ENCODE measurements at places on chromosomes 1 and 21.

GRCh38 chr1:245648749-245649522 is 494.2 kb downstream of the KIF26B start:
- peaks cover 4% of the 10 kb centered on the region for H3K27me3 ChIP-seq
- H3K27ac ChIP-seq, result no peak overlapping the region
- H3K4me1 ChIP-seq, result peaks cover 30% of the 10 kb centered on the region
- no peak overlapping the region for H3K4me3 ChIP-seq

GRCh38 chr1:19457607-19458006 is 27.7 kb downstream of the CAPZB start:
- peaks cover 45% of the 10 kb centered on the region for H3K4me1 ChIP-seq
- no peaks in the 10 kb centered on the region for H3K27me3 ChIP-seq
- H3K27ac ChIP-seq, result no peak overlapping the region
- H3K36me3 ChIP-seq, result no peaks in the 10 kb centered on the region
- H3K4me3 ChIP-seq, result peak overlapping the region; percentile 51

DNA sequence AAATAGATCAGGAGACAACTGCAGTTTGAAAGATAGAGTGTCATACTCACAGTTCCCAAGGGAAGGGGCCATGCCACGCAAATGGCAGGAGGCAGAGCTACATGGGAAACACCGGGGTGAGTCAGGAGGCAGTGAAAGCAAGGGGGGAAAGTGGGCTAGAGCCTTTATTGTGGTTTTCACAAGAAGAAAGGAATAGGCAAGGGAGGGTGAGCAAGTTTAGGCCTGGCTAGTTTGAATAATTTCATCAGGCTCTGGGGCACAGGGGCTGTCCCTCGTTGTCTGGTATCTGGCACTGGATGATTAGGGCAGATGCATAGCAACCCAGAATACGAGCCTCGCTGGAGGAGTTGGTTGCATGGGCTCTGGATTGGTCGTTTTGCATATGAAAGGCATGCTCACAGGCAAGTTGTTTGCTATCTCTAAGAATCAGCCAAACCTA is 17.0 kb upstream of the ITLN2 start:
- H3K4me1 ChIP-seq, result no peaks in the 10 kb centered on the region
- H3K27me3 ChIP-seq, result peaks cover 10% of the 10 kb centered on the region
- H3K36me3 ChIP-seq, result no peaks in the 10 kb centered on the region
- no peak for DNase-seq
- H3K27ac ChIP-seq, result no peak overlapping the region

- no peak overlapping the region for H3K4me3 ChIP-seq
- H3K27me3 ChIP-seq, result no peaks in the 10 kb centered on the region
- DNase-seq, result no peak
- H3K27ac ChIP-seq, result no peak overlapping the region
Observed at GRCh38 chr1:162366671-162367070, 10.0 kb downstream of the SPATA46 start.

- no peak for DNase-seq
- peak overlapping the region; percentile 68 for H3K4me3 ChIP-seq
- H3K36me3 ChIP-seq, result no peaks in the 10 kb centered on the region
Observed at GRCh38 chr1:3139451-3139852, 70.4 kb downstream of the PRDM16 start.

DNA sequence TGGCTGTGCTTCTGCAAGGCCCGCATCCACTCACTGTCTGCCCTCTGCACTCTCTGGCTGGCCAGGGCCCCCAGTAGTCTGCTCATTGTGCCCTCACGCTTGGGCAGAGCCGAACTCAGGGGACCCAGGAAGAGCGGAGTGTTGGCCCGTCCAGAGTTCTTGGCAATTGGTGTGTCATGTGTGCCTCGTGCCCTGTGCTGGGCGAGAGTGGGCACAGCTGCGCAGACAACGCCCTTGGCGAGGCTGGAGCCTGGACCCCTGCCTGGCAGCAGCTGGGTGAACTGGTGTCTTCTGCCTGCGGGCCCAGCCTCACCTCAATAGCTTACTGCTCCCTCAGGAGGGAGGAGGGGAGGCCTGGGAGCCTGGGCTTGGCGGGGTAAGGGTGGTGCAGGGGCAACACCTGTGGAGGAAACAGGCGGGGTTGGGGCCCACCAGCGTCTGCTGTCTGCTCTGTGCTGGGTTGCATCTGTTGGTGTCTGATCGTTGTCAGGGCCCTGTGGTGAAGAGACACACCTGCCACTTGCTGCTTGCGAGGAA is 2.1 kb downstream of the GUK1 start:
- H3K27ac ChIP-seq, result peak overlapping the region; percentile 36
- H3K27me3 ChIP-seq, result peaks cover 9% of the 10 kb centered on the region
- H3K4me1 ChIP-seq, result peaks cover 15% of the 10 kb centered on the region
- H3K4me3 ChIP-seq, result peak overlapping the region; percentile 94
- no peaks in the 10 kb centered on the region for H3K36me3 ChIP-seq
- peak; percentile 70 for DNase-seq

- H3K36me3 ChIP-seq, result no peaks in the 10 kb centered on the region
- H3K4me1 ChIP-seq, result peaks cover 6% of the 10 kb centered on the region
- DNase-seq, result no peak
- no peak overlapping the region for H3K4me3 ChIP-seq
Observed at GRCh38 chr1:90761156-90761555, 44.1 kb upstream of the BARHL2 start.

- H3K27me3 ChIP-seq, result peaks cover 37% of the 10 kb centered on the region
- H3K36me3 ChIP-seq, result no peaks in the 10 kb centered on the region
- no peak for DNase-seq
- H3K4me1 ChIP-seq, result no peaks in the 10 kb centered on the region
- H3K27ac ChIP-seq, result no peak overlapping the region
Observed at GRCh38 chr1:229950908-229951307, 116.1 kb upstream of the GALNT2 start.

DNA sequence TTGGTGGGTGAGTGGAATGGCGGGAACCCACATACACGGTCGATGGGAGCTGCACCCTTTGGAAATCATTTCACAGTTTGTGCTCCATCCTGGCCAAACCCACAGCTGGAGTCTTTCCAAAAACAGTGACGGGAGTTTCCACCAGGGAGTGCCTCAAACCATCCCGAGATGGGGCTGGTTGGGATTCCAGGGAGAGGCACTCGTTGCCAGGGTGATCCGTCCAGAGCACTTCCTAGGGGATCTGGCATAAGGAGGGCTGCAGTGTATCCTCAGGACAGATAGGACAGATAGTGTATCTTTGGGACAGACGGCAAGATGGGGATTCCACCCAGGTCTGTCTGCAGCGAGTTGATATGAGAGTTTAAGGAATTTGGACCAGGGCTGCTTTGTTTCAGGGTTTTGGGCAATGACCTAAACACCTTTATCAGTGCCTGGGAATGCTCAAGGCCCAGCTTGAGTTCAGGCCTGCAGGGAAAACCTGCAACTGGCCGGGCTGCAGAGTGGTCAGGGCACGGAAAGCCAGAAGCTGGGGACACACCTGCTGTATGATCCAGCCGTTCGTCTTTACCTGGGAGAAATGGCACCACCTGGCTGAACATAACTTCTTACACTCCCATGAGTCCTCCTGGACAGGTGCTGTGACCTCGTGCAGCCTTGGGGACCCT is 3.4 kb upstream of the POFUT2 start:
- no peaks in the 10 kb centered on the region for H3K27me3 ChIP-seq
- peak overlapping the region; percentile 62 for H3K4me3 ChIP-seq
- peaks cover 51% of the 10 kb centered on the region for H3K4me1 ChIP-seq
- no peak for DNase-seq
- peak overlapping the region; percentile 23 for H3K27ac ChIP-seq

- H3K36me3 ChIP-seq, result no peaks in the 10 kb centered on the region
- no peak overlapping the region for H3K4me3 ChIP-seq
- H3K27me3 ChIP-seq, result no peaks in the 10 kb centered on the region
- H3K4me1 ChIP-seq, result peaks cover 6% of the 10 kb centered on the region
- no peak overlapping the region for H3K27ac ChIP-seq
Observed at GRCh38 chr1:216749232-216749631, 26.0 kb upstream of the ESRRG start.

GRCh38 chr1:239779962-239780361 is 311.7 kb upstream of the FMN2 start:
- H3K36me3 ChIP-seq, result no peaks in the 10 kb centered on the region
- no peak overlapping the region for H3K4me3 ChIP-seq
- no peaks in the 10 kb centered on the region for H3K4me1 ChIP-seq
- H3K27ac ChIP-seq, result no peak overlapping the region
- H3K27me3 ChIP-seq, result no peaks in the 10 kb centered on the region
- DNase-seq, result no peak

DNA sequence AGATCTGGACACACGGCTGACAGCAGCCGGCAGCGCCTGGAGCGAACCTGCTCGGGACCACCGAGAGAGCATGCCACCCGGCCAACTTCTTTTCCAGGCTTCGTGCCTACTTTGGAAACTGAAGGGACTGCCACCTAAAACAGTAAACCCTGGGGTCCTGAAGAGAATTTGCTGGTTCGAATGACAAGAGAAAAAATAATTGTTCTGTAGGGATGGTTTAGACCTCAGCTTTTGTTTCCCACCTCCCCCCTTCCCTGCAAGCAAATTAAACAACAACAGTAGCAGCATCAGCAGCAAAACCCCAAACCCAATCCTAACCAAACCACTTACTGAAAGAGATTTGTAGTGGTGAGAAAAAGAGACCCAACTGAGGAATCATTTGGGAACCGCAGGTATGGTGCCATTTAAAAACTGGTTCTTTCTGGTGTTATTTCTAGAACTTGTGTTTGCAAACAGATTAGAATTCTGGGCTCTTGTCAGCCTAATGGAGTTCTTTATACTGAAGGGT is 105.6 kb downstream of the LEPR start:
- peak overlapping the region; percentile 85 for H3K4me3 ChIP-seq
- H3K27ac ChIP-seq, result peak overlapping the region; percentile 16
- DNase-seq, result no peak
- H3K4me1 ChIP-seq, result no peaks in the 10 kb centered on the region
- peaks cover 63% of the 10 kb centered on the region for H3K27me3 ChIP-seq

DNA sequence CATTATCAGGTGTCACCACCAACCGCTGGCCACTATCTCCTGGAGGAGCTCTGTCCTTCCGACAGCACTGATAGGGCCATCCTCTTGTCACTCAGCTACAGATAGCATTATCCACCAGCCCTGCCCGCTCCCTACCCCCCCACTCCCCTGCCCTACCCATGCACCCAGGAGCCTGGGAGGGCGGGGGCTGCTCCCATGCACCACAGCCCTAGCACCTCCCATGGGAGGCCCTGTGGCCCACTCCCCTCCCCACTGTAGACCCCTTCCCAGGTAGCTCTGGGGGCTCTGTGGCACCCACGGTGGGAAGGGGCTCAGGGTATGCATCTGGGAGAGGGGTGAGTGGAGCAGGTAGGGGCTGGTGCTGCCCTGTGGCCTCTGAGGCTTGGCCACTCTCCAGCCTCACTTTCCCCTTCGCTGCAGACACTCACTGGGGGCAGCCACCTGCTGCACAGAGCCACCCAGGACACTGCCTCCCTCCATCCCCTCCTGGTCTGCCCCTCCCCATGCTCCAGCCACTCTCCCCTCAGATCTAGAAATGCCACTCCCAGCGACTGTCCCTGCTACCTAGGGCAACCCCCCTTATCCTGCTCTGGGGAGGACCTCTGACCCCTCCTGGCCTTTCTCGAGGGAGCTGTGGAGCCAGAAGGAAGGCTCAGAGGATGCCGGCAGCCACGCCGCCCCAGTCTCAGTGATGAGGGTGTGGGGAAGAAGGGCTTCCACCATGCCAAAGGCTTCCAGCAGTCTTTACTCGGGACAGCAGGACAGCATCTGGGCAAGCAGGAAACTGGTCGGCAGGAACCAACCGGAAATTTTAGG is 58.5 kb downstream of the WNT9A start:
- H3K36me3 ChIP-seq, result no peaks in the 10 kb centered on the region
- H3K27ac ChIP-seq, result no peak overlapping the region
- peak; percentile 63 for DNase-seq
- H3K4me1 ChIP-seq, result peaks cover 4% of the 10 kb centered on the region
- H3K4me3 ChIP-seq, result no peak overlapping the region

DNA sequence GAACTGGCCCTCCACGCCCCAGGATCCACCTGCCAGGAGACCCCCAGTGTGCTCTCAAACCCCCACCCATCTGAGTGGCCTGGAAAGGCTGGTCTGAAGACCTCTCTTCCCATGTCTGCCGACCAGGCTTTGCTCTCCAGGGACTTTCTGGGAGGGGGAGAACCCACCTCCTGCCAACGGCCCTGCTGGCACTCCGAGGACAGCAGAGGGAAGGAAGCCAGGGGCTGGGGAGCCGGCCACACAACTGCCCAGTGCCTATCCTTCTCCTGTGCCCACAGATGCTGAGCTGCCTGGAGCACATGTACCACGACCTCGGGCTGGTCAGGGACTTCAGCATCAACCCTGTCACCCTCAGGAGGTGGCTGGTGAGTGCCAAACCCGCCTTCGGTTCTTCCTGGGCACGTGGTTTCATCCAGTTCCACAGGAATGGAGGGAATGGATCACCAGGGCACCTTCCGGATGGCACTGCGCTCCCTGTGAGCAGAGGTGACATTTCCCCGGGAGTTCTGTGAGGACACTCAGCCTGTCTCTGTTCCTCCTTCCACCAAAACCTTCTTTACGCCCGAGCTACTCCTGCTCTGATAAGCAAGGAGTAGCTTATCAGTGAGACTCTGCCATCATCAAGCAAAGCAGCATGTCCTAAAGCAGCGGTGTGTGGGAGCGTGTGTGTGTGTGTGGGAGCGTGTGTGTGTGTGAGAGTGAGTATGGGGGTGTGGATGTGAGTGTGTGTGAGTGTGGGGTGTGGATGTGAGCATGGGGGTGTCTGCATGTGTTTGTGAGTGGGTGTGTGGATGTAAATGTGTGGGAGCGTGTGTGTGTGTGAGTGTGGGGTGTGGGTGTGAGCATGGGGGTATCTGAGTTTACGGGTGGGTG is 105.5 kb downstream of the PDE9A start:
- H3K27ac ChIP-seq, result no peak overlapping the region
- no peak for DNase-seq
- H3K4me1 ChIP-seq, result no peaks in the 10 kb centered on the region

- no peak for DNase-seq
- H3K27me3 ChIP-seq, result no peaks in the 10 kb centered on the region
- no peaks in the 10 kb centered on the region for H3K36me3 ChIP-seq
- H3K4me1 ChIP-seq, result no peaks in the 10 kb centered on the region
- no peak overlapping the region for H3K4me3 ChIP-seq
Observed at GRCh38 chr1:102566182-102566581, 542.1 kb downstream of the COL11A1 start.

DNA sequence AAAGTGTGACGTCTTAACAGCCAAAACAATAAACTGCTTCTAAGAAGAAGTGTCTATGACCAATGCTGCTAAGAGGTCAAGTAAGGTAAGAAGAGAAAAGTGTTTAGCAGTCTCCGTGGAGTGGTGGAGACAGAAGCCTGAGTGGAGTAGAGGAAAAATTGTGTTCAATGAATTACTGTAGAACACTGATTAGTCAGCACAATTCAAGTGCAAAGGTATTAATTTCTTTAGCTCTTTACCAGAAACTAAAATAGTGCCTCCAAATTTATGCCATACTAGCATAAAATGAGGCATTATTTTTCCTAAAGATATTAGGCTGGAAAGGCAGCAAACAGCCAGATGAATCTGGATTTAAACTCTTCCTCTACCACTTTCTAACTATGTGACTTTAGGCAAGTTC is 56.1 kb downstream of the PIK3R3 start:
- H3K4me3 ChIP-seq, result no peak overlapping the region
- peaks cover 16% of the 10 kb centered on the region for H3K4me1 ChIP-seq
- no peak for DNase-seq
- peaks cover 28% of the 10 kb centered on the region for H3K36me3 ChIP-seq
- no peaks in the 10 kb centered on the region for H3K27me3 ChIP-seq

GRCh38 chr1:98919211-98919610 is 85.5 kb downstream of the PLPPR5 start:
- DNase-seq, result no peak
- H3K4me3 ChIP-seq, result no peak overlapping the region
- no peak overlapping the region for H3K27ac ChIP-seq
- no peaks in the 10 kb centered on the region for H3K36me3 ChIP-seq
- H3K27me3 ChIP-seq, result no peaks in the 10 kb centered on the region

Measured in type B pancreatic cell (in vitro differentiated cells).